ENCODE measurements at places on chromosomes 12 and 14. TPM values are rescaled to one million over a fixed set of nuclear protein-coding genes. Genes with fewer than 3 reads are reported as not detected.

Gene GPR162
- total RNA-seq = 28.5 TPM

Gene AICDA
- not detected for total RNA-seq

Gene SDR9C7
- 0.18 TPM for total RNA-seq

Gene LRP1-AS
- not detected for total RNA-seq

Gene SMAGP
- total RNA-seq = 2.1 TPM

Gene GSG1
- total RNA-seq = not detected

Gene NRDE2
- total RNA-seq = 18.1 TPM

Gene PPP2R5E
- total RNA-seq = 40.6 TPM

Gene FOXM1
- 6.3 TPM for total RNA-seq

Gene KRT81
- total RNA-seq = not detected

Gene KLRC1
- not detected for total RNA-seq

Gene RNASE7
- total RNA-seq = not detected

Gene TDP1
- 30.3 TPM for total RNA-seq

Gene NTS
- total RNA-seq = 1.2 TPM

Gene DNAJC22
- 1.4 TPM for total RNA-seq

Gene CIT
- total RNA-seq = 32.9 TPM

Gene KRT74
- total RNA-seq = not detected

Gene DDN
- 0.64 TPM for total RNA-seq

Gene IGFBP6
- 5.5 TPM for total RNA-seq

Gene VWF
- total RNA-seq = 23.2 TPM

Gene GARIN6
- not detected for total RNA-seq

Gene OAS1
- total RNA-seq = 2.6 TPM

Gene ARID2
- 73.3 TPM for total RNA-seq

Gene SIX1
- total RNA-seq = 0.36 TPM

Gene KCNH3
- total RNA-seq = 2.2 TPM

Gene BHLHE41
- 6.6 TPM for total RNA-seq
